ENCODE measurements at places on chromosomes 7 and 10. TPM values are rescaled to one million over a fixed set of nuclear protein-coding genes. Genes with fewer than 3 reads are reported as not detected.

DNA sequence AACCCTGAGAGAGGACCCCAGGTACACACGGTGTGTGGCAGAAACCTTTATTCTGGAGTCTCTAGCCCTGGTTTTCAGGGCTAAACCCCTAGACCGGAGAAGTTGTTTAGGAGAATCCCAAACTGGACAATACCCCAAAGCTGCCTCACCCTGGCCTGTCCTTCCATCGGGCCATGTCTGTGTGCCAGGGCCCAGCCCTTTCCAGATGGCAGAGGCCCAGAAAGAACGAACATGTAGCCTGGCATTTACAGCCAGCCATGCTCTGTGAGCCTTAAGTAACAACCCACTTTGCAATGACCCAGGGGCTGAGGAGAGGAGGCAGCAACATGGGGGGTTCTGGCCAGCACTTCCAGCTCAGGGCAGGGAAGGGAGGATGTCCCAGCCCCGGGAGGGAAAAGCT lies 142.1 kb downstream of the NEURL1 start:
- H3K27ac ChIP-seq: no peak overlapping the region
- no peaks in the 10 kb centered on the region for H3K36me3 ChIP-seq
- no peak for DNase-seq
- H3K4me3 ChIP-seq: no peak overlapping the region
- peaks cover 48% of the 10 kb centered on the region for H3K4me1 ChIP-seq

DNA sequence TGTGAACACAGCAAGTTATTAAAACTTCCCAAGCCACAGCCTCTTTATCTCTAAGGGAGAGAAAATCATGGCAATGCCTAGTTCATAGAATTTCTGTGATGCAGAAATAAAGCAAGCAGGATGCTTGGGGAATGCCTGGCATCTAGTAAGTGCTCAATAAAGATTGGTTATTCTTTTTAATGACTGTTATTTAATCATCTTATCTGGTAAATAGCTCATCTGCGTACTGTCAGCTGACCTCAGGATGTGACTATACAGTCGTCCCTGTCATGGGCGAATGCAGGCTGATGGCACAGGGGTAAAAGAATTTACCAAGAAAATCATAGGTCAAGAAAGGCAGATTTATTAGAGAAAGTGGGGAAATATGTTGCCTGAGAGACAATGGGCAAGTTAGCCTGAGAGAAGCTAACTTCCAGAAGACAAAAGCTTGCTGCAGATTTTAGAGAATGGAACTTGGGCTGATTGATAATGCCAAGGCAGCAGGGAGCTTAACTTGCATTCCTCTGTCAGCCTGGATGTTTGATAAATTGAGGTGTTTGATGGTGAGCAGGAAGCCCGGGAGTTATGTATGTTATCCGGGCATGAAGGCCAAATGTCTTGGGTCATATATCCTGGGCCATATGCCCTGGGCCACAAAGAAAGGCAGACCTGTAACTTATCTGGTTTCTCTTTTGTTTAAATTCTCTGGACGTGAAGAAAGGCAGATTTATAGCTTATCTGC lies 126.0 kb downstream of the KCNMA1 start:
- H3K36me3 ChIP-seq: no peaks in the 10 kb centered on the region
- no peak for DNase-seq
- no peak overlapping the region for H3K27ac ChIP-seq

The GRM8 gene
- total RNA-seq: not detected

DNA sequence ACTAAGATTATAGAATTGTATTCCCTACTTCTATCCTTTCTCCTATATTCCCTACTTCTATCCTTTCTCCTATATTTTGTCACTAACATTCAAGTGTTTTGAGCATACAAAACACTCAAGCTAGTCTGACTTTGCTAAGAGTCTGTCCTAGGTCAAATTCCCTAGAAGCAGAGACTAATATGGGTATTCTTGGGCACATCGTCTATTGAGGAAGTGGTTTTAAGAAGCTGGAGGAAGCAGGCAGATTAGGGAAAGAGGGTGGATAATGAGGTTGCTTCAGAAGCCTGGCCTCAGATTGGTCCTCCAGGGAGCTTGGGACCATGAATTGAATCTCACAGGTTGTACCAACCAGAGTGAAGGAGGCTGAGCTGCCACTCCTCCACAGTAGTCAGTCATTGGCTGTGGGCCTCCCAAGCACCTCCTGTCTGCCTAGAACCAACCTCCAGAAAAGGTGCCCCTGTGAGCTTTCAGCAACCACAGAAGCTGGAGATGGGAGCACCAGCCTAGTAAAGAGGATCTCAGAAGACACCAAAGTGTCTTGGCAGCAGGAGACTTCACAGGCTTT lies 295.9 kb upstream of the PHF14 start:
- no peaks in the 10 kb centered on the region for H3K27me3 ChIP-seq
- H3K4me1 ChIP-seq: no peaks in the 10 kb centered on the region
- no peaks in the 10 kb centered on the region for H3K36me3 ChIP-seq
- H3K27ac ChIP-seq: no peak overlapping the region
- H3K4me3 ChIP-seq: no peak overlapping the region
- DNase-seq: no peak

GRCh38 chr7:73778801-73779389 lies 8.8 kb upstream of the CLDN3 start:
- no peaks in the 10 kb centered on the region for H3K4me1 ChIP-seq

GRCh38 chr7:64744680-64745079 lies 49.5 kb upstream of the ZNF138 start:
- H3K27me3 ChIP-seq: no peaks in the 10 kb centered on the region
- no peak overlapping the region for H3K4me3 ChIP-seq
- H3K36me3 ChIP-seq: no peaks in the 10 kb centered on the region
- H3K4me1 ChIP-seq: no peaks in the 10 kb centered on the region

The NCF1 gene
- total RNA-seq: 5.4 TPM

- H3K27ac ChIP-seq: no peak overlapping the region
- H3K4me1 ChIP-seq: no peaks in the 10 kb centered on the region
- DNase-seq: no peak
- H3K36me3 ChIP-seq: no peaks in the 10 kb centered on the region
These were observed 537.9 kb downstream of the PLXDC2 start for GRCh38 chr10:20354166-20354565.

The KLLN gene
- total RNA-seq: 0.22 TPM

- no peak overlapping the region for H3K27ac ChIP-seq
- no peaks in the 10 kb centered on the region for H3K4me1 ChIP-seq
- no peak for DNase-seq
These were observed 47.9 kb downstream of the MKI67 start for GRCh38 chr10:128078136-128078969.

DNA sequence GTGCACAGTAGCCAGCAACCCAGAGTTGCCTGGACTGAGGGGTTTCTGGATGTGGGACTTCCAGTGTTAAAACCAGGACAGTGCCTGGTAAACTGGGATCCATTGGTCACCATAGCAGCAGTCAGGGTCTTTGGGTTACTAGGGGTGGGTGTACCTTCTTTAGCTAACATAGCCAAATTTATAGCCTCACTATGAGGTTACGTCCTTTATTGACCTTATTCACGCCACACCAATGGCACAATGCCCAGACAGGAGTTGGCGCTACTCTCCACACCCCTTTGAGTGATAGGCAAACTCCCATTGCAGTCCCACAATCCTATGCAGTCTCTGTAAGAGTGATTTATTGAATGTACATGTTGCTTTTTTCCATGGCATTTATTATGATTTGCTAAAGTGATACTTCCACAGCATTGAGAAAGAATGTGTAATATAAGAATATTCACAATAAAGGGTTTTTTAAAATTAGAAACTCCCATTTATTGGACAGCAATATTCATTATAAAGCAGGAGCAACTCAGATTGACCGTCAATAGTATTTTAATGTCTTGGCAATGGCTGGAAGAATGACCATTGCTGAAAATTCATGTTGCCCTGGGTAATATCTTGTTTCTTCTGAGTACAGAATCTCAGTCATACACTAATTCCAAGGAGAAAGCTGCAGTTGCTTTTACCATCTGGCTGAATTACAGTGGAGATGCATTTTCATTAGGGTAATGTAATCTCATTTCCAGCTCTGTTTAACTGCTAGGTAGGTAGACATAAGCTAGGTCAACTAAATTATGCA lies 26.1 kb downstream of the IFIT5 start:
- DNase-seq: no peak
- H3K27ac ChIP-seq: no peak overlapping the region
- H3K4me1 ChIP-seq: no peaks in the 10 kb centered on the region
- H3K27me3 ChIP-seq: no peaks in the 10 kb centered on the region
- H3K36me3 ChIP-seq: no peaks in the 10 kb centered on the region

The ATP5MK gene
- 497 TPM for total RNA-seq

GRCh38 chr10:101000915-101001658 lies 1.5 kb downstream of the LZTS2 start:
- H3K36me3 ChIP-seq: peaks cover 38% of the 10 kb centered on the region
- peaks cover 76% of the 10 kb centered on the region for H3K4me1 ChIP-seq
- H3K27ac ChIP-seq: peak overlapping the region; percentile 98
- peak overlapping the region; percentile 82 for H3K4me3 ChIP-seq
- no peak for DNase-seq

DNA sequence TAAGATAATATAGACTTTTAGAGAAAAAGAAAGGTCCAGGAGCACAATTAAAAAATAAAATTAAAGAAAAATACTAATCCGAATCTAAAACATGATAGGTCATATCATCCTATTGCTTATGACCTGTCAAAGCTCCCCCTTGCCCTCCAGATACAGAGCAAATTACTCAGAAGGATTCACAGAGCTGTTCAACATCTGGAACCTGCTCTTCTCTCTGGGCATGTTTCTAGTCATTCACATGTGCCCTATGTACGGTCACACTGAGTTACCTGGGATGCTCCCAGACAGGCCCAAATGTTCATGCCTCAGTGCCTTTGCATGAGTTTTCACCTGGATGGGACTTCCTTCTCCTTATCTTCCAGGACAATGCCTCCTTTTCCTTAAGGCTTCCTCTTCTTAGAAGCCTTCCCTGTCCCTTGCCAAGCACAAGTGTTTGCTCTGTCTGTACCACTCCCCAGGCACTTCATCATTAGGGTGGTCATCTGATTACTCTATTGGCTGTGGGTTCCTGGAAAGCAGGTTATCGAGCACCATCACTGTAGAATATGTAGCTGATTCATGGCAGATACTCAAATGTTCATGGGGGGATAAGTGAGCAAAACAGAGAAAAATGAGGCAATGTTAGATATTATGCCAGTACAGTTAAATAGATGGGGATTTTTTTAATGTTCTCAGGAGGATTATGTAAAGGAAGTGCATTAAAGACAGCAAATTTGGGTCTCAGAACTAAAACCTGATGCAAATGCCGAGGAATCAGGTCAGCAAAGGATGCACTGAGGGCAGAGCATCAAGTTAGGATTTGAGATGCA lies 12.0 kb upstream of the AOAH start:
- H3K4me1 ChIP-seq: no peaks in the 10 kb centered on the region
- H3K36me3 ChIP-seq: no peaks in the 10 kb centered on the region
- H3K4me3 ChIP-seq: no peak overlapping the region
- no peak overlapping the region for H3K27ac ChIP-seq

GRCh38 chr7:24824896-24825295 lies 67.6 kb upstream of the GSDME start:
- H3K27ac ChIP-seq: peak overlapping the region; percentile 81
- H3K27me3 ChIP-seq: no peaks in the 10 kb centered on the region
- H3K36me3 ChIP-seq: no peaks in the 10 kb centered on the region
- peaks cover 66% of the 10 kb centered on the region for H3K4me1 ChIP-seq
- no peak for DNase-seq

- no peak overlapping the region for H3K27ac ChIP-seq
- H3K4me3 ChIP-seq: no peak overlapping the region
- peaks cover 16% of the 10 kb centered on the region for H3K4me1 ChIP-seq
- peaks cover 10% of the 10 kb centered on the region for H3K36me3 ChIP-seq
- no peak for DNase-seq
- H3K27me3 ChIP-seq: no peaks in the 10 kb centered on the region
These were observed 2.7 kb downstream of the KRIT1 start for GRCh38 chr7:92242972-92243371.

DNA sequence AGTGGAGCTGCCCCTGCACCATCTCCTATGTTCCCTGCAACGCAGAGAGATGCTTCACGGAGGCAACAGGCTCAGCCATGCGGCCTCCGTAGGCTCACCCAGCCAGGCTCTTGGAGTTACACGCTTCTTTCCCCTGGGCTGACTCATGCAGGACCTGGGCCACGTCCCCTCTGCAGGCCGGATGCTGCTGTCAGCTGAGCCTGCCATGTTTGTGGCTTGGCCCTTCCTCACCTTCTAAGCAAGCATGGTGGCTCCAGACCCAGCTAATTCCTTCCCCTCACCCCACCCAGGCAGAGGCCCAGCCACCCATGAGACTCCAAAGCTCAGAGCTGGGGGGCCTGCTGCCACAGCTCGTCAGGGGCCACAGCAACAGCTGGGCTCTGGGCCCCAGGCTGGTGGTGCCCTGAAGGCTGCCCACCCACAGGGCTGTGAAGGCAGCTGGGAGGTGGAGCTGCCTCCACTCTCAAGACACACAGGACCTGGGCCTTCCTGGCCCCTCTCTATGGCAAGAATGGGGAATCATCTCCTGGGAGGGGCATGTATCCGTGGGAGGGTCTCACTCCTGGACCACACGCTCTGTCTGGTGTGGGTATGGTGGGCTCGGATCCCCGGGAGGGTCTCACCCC lies 219.6 kb downstream of the ELFN1 start:
- no peak overlapping the region for H3K4me3 ChIP-seq
- DNase-seq: no peak
- H3K27ac ChIP-seq: no peak overlapping the region

The H2BK1 gene
- total RNA-seq: not detected

GRCh38 chr7:73773700-73774517 lies 3.8 kb upstream of the CLDN3 start:
- peaks cover 6% of the 10 kb centered on the region for H3K4me1 ChIP-seq
- no peak overlapping the region for H3K4me3 ChIP-seq
- H3K36me3 ChIP-seq: no peaks in the 10 kb centered on the region
- no peak for DNase-seq

DNA sequence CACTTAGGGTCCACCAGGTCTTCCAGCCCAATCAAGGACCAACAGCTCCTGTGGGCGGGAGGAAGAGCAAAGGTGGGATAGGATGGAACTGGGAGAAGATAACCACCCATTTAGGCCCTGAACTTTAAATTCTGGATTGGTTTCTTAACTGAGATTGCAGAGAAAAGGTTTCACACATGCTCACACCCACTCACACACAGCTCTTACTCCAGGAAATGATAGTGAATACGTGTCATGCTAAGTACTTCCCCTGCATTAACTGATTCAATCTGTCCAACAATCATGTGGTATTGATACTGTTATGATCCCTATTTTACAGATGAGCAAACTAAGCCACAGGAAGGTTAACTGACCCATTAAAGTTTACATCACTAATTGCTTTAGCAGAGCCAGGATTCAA lies 4.6 kb upstream of the CYP3A4 start:
- no peaks in the 10 kb centered on the region for H3K27me3 ChIP-seq
- H3K4me1 ChIP-seq: no peaks in the 10 kb centered on the region
- H3K36me3 ChIP-seq: no peaks in the 10 kb centered on the region
- DNase-seq: no peak

The OR6B1 gene
- total RNA-seq: not detected

GRCh38 chr7:1367501-1368183 lies 91.6 kb downstream of the MICALL2 start:
- H3K27ac ChIP-seq: no peak overlapping the region
- no peaks in the 10 kb centered on the region for H3K36me3 ChIP-seq
- peaks cover 25% of the 10 kb centered on the region for H3K27me3 ChIP-seq
- DNase-seq: no peak
- no peak overlapping the region for H3K4me3 ChIP-seq

The HYAL4 gene
- 1.3 TPM for total RNA-seq

- H3K27me3 ChIP-seq: no peaks in the 10 kb centered on the region
- H3K4me1 ChIP-seq: peaks cover 25% of the 10 kb centered on the region
- no peak overlapping the region for H3K27ac ChIP-seq
- H3K4me3 ChIP-seq: no peak overlapping the region
These were observed 19.1 kb upstream of the PRF1 start for GRCh38 chr10:70621503-70622078.

The CALHM1 gene
- total RNA-seq: not detected

The ZNF804B gene
- total RNA-seq: not detected

GRCh38 chr7:139767561-139767982 lies 10.2 kb downstream of the HIPK2 start:
- H3K27me3 ChIP-seq: no peaks in the 10 kb centered on the region
- H3K27ac ChIP-seq: no peak overlapping the region
